CD8-positive, alpha-beta memory T cell (primary cell): ENCODE measurements at places on chromosomes 3 and 15.

- no peak for DNase-seq
Measured at GRCh38 chr3:53744351-53744750, 101.9 kb downstream of the CHDH start.

- DNase-seq, result no peak
Measured at GRCh38 chr3:131360191-131360755, 21.3 kb upstream of the NUDT16 start.

GRCh38 chr3:120420360-120420759 is 30.4 kb downstream of the FSTL1 start:
- DNase-seq, result no peak

DNA sequence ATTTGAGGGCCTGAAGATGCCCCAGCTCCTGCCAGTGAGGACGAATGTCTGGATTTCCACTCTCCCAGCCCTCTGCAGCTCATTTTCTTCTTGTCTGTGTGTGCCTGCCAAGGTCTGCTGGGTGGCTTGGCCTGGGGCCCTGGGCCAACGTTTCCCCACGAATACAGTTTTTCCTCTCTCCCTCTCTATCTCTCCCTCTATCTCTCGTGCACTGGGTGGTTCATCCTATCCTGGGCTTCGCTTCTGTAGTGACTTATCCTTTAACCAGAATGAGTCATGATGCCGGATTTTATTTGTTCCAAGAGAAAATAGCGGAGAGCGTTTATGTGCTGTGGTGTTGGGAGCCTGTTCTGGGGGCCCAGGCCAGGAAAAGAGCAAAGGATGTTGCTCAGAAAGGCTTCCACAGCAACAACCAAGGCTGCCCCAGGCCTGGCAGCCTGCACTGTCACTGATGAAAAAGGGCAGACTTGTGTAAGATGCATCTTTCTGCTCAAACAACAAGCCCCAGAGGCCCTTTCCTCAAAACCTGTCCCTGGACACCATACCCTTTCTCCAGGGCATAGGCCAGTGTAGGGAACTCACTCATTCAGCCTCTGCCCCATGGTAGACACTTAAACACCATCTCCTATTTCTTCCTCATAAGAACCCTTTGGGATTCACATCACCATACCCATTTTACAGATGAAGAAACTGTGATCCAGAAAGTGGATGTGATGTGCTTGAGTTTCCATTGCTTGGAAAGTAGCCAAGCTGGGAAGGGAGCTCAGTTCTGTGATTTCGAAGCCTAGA is 47.3 kb downstream of the ITGA11 start:
- no peak for DNase-seq

DNA sequence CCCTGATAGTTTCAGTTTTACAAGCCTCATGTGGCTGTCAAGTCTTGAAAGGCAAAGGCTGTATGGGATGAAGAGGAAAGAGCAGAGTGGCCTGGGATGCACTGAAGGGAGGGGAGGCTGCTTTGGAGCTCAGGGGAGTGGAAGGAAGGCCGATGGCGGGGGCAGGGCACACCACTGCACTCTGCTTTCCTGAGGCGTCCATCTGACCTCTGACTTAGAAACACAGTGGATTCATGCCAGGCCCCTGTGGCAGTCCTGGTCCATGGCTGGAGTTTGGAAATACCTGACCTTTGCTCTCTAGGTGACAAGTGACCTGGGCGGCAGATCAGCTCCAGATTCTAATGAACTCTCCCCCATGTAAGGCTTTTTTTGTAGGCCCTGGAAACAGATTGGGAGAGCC is 19.0 kb downstream of the FAH start:
- DNase-seq, result no peak

- DNase-seq, result no peak
Measured at GRCh38 chr15:65081270-65081669, 4.7 kb downstream of the KBTBD13 start.

DNA sequence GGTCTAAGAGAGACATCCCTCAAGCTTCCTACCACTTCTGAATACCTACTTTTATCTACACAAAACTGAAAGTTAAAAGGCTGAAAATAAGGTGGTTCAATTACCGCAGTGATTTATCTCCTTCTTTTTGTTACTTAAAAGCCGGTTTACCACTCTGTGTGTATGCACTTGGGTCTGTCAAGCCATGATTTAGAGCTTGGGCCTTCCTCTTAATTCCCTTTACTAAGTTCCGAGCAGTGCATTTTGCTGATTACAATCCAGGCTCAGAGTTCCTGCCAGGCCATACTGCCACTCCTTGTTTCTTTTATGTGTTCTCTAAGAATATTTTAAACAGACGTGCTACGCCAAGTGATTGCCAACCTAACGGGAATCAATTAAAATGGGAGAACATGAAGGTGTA is 16.5 kb downstream of the KCTD6 start:
- no peak for DNase-seq

DNA sequence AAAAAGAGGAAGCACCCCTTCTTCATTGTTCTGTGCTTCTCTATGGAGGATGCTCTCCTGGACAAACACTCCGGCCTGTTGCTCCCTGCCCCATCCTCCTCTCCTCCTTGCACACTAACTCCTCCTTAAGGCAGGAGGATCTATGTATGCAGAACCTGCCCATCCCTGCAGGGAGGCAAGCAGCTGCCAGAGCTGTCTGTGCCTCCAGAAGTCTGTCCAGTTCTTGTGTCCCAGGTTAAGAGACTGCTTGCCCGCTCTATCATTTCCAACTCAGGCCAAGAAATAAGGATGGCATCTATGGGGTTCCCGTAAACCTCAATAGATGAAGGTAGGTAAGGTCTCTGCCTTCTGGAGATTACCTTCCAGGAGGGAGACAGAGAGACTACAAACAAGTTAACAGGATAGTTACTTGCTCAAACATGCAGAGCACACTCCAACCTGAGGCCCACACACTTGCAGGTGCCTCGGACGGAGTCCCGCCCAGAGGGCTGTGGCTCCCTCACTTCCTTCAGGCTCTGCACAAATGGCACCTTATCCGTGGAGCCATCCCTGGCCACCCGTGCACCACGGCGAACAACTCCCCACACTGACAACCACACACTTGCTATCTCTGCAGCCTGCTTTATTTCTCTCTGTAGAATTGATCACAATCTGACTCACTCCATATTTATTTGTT is 6.9 kb downstream of the XXYLT1 start:
- no peak for DNase-seq

DNA sequence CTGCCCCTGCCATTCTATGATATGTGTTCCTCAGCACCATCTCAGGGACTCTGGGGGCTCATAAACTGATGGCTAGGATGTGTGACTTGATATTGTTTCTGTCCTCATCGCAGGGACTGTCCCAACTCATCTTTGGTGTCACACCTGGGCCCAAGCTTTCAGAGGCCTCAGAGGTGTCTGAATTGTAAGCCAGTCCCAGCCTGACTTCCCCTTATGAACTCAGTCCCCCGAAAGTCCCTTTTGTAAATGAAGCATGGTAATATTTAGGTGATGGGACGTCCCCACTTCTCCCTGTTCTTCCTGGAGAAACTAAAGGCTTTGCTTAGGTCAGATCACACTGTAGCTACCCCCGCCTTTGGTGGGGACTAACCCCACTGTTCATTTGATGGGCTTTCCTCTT is 142.4 kb upstream of the TLE3 start:
- DNase-seq, result no peak

GRCh38 chr3:112116748-112117186 is 16.3 kb downstream of the GCSAM start:
- DNase-seq, result no peak

DNA sequence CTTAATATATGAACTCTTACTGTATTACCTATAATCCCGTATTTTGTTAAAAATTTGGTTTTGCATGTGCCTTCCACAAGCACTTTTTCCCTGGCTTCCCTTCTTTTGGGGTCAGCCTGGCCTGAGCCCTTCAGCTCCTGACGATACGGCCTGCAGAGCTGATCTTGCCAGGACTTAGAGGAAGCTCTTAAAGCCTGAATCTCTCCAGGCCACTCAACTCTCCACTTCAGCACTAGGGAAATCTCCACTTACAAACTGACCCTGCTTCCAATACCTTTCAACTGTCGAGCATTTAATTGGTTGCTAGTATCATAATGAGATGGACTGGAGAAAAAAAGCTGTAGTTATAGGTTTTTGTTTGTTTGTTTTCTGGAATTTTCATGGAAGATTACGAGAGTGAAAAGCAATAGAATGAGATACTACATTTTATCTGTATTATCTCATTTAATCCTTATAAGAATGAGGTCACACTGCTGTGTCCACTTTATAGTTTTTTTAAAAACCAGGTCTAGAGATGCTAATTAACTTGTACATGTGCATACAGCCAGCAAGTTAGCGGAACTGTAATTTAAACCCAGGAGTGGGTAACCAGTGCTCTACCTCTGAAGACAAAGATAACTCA is 54.8 kb downstream of the ZBTB38 start:
- DNase-seq, result no peak

- DNase-seq, result no peak
Measured at GRCh38 chr15:50257924-50258323, 7.6 kb downstream of the HDC start.

- no peak for DNase-seq
Measured at GRCh38 chr3:143170676-143171075, 51.1 kb downstream of the CHST2 start.

GRCh38 chr15:100525436-100525835 is 3.3 kb downstream of the CERS3 start:
- DNase-seq, result no peak

GRCh38 chr3:117735481-117736101 is 1026.0 kb downstream of the TUSC7 start:
- DNase-seq, result no peak

- no peak for DNase-seq
Measured at GRCh38 chr3:114671741-114672510, 378.1 kb downstream of the TIGIT start.

DNA sequence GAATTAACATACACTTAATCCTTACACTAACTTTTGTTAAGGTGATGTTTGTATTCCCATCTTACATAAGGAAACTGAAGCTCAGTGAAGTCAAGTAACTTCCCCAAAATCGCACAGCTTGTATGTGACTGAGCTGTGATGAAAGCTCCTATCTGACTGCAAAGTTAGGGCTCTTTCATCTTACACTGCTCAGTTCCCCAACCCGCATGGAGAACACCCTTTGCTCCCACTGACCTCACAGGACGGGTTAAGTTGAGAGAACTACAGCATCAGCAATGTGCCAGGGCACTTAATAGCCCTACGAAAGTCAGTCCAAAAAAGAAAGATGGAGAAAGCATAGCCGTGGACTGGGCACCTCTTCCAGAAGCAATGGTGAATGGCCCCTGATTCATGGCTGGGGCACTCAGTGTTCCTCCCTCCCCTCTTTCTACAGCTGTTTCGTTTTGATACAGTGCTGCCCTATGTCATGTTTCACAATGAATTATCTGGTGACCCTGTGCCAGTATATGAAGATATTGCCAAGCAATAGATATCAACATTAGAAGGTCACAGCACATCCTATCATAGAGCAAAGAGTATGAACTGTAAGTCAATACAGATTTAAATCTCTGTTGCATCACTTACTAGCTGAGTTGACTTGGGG is 38.0 kb downstream of the CADPS start:
- no peak for DNase-seq

GRCh38 chr3:12034440-12034839 is 30.3 kb downstream of the SYN2 start:
- DNase-seq, result no peak

- no peak for DNase-seq
Measured at GRCh38 chr15:74121858-74122257, 8.5 kb upstream of the ISLR2 start.

DNA sequence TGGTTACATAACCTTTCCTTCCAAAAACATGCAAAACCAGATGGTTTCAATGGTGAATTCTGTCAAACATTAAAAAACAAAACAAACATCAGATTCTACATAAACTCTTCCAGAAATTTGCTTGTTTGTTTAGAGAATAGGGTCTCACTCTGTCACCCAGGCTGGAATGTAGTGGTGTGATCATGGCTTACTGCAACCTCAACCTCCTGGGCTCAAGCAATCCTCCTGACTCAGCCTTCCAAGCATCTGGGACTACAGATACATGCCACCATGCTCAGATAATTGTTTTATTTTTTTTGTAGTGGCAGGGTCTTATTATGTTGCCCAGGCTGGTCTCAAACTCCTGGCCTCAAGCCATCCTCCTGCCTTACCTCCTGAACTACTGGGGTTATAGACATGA is 36.1 kb downstream of the FBXL2 start:
- no peak for DNase-seq

- no peak for DNase-seq
Measured at GRCh38 chr3:14410106-14410502, 7.7 kb downstream of the SLC6A6 start.

DNA sequence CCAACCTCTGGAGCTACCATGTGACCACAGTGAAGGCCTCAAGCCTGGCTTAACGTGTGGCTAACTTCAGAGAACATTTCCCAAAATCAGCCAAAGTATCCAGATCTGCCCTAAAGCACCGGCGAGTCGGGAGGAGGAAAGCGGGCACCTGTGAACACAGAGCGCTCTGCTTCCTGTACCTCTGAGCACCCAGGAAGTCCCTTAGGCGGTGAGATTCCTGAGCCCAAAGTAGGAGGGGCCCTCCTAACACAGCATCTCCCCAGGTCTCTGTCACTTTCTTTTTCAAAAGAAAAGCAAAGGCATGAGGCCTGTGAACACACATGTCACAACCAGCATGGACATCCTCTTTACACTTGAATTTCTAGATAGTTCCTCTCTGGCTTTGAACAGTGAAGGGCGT is 944 bp upstream of the EIF4E3 start:
- DNase-seq, result peak; percentile 69

DNA sequence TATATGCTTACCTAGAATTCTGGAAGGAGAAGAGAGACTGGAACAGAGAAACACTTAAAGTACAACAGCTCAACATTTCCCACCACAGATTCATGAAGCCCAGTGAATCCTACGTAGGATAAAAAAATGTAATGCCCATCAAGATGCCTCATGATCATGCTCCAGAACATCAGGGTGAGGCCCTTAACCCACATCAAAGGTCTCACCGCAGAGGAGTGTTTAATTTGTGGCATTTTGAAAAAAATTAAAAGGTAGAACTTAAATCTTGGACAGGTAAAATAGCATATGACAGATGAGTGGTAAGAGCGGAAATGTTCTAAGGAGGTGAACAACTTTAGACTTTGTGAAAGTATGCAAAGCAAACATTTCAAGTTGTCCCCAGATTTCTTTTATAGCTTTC is 9.7 kb upstream of the SLC6A20 start:
- DNase-seq, result no peak

GRCh38 chr3:150174179-150174578 is 203.5 kb upstream of the PFN2 start:
- DNase-seq, result no peak

DNA sequence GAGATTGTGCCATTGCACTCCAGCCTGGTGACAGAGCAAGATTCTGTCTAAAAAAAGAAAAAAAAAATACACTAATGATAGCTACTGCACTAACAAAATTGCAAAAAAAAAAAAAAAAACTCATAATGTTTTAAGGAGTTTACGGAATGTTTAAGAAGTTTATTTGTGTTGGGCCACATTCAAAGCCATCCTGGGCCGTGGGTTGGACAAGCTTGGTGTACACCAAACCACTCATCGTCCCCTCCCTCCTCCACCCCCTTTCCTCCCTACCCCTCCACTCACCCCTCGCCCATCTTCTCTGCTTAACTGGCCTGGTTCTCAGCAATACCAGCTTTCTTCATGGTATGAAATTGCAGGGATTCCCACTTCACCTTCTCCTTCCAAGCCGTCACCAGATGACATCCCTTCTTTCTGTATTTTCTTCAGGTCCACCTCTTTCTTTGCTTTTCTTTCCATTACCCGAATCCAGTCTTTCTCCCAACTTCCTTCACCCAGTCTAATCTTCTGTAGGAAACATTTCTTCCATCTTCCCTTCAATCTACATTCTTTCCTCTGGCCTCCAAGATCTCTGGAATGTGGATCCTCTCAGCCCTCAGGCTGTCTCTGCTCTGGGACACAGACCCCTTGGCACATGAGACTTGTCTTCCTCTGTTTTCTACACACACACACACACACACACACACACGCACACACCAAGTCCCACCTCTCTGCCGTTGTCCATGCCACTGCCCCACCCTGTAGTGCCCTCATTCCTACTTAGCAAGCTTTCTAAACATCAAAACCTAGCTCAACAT is 3.5 kb upstream of the MESP1 start:
- no peak for DNase-seq
